Naive thymus-derived CD4-positive, alpha-beta T cell (primary cell): ENCODE measurements at places on chromosomes 12 and 14. TPM values are rescaled to one million over a fixed set of nuclear protein-coding genes. Genes with fewer than 3 reads are reported as not detected.

DNA sequence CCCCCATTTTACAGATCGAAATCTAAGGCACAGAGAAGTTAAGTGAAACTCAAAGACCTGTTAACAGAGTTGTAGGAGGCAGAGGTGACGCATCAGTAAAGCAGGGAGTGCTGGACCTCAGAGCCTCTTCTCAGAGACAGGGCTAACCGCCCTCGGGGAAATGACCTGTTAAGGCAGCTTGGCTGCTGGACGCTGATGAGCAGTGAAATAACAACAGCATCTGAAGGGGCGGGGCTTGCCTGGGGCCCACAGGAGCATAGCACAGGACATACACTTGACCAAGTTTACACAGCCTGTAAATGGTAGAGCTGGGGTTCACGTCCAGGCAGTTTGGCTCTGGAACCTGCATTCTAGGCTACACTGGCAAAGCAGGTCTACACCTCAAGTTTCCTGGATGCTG, 39.3 kb downstream of the LRTM2 start:
- H3K36me3 ChIP-seq, result no peaks in the 10 kb centered on the region
- DNase-seq, result no peak
- no peaks in the 10 kb centered on the region for H3K4me1 ChIP-seq
- no peaks in the 10 kb centered on the region for H3K27me3 ChIP-seq
- no peak overlapping the region for H3K27ac ChIP-seq

GRCh38 chr12:53330671-53331070, 5.5 kb downstream of the SP7 start:
- H3K27me3 ChIP-seq, result no peaks in the 10 kb centered on the region
- peaks cover 6% of the 10 kb centered on the region for H3K4me1 ChIP-seq
- DNase-seq, result no peak

DNA sequence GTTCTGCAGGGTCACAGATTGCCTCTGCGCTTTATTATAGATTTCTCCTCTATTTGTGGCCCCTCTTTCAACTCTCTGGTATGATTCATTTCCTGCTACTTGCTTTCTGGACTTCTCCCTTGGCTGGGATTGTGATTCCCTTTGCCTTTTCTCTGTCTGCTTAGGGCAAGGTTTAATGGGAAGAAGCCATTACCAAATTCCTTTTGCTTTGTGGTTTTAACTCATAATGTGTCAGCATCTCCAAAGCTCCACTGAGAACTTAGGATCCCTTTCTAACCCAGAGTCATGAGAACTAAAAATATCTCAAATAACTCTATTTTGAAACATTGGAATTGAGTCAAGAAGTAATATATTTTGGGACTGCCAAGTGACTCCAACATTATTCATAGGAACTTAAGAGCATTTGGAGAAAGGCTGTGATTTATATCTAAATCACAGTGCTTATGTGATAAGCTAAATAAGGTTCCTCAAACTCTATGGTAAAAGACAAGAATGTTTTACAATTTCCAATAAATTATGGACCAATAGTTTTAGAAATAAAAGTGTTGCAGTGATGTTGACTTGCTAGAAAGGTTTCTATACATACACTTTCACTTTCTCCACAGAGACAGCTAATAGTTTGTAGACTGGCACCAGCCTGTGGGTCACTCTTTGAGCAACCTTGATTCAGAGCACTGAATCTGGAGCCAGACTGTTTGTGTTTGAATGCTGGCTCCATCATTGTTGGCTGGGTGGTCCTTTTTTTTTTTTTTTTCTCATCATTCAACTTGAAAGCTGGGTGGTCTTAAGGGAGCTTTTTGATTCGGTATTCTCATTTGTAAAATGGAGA, 93.9 kb downstream of the DACT1 start:
- H3K27ac ChIP-seq, result no peak overlapping the region
- H3K36me3 ChIP-seq, result no peaks in the 10 kb centered on the region
- H3K27me3 ChIP-seq, result no peaks in the 10 kb centered on the region
- H3K4me1 ChIP-seq, result no peaks in the 10 kb centered on the region
- no peak overlapping the region for H3K4me3 ChIP-seq

DNA sequence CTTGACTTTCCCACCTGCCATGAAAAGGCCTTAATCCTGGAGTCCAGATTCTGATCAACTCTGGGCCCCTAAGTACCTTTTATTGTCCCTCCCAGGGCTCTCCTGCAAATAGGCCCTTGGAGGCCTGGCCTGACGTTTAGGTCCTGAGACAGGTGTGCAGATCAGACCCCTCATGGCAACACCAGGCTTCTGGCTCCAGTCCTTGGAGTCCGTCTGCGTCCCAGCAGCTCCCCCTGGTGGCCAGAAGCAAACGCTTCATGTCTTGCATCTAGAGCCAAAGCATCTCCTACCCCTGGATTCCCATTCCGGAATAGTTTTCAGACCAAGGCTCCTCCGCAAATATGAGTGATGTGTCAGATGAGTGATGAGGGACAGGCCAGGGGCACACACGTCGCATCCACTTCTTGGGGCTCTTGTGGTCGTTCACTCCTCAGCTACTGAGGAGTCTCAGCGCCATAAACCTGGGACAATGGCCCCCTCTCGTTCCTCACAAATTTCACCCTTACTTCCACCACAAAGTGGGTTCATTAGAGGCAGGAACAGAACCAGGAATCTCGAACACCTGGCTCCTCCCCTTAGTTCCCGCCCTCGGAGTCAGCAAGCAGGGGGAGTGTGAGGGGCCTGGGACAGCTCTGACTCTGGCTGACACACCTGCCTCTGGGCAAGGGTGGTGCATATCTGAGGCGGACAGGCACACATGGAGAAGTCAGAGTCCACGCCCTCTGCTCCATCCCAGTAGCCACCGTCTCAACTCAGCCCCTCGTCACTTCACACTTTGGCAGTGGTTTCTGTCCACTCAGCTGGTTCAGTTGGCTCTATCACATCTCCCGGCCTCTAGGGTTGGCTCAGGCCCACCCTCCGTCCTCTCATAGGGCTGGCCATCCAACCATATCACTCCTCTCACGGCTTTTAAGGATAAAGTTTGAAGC, 77.9 kb upstream of the PWP1 start:
- H3K36me3 ChIP-seq, result peaks cover 7% of the 10 kb centered on the region
- H3K27ac ChIP-seq, result no peak overlapping the region
- peak; percentile 82 for DNase-seq
- no peak overlapping the region for H3K4me3 ChIP-seq

DNA sequence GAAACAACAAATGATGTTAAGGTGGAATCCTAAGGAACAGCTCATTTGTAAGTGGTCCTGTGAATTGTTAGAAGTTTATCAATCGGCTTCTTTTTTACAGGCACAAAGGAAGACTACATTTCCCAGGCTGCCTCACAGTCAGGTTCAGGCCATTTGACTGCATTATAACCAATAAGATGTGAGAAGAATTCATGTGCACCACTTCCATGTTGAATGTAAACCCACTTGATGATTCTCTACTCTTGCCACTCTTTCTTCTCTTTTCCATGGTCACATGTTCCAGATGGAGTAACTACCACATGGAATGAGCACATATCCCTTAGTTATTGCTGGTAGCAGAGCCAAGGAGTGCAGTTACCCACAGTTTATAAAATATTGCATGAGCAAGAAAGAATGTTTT, 67.1 kb upstream of the GZMB start:
- H3K36me3 ChIP-seq, result no peaks in the 10 kb centered on the region
- DNase-seq, result no peak
- H3K4me3 ChIP-seq, result no peak overlapping the region
- no peak overlapping the region for H3K27ac ChIP-seq
- H3K27me3 ChIP-seq, result no peaks in the 10 kb centered on the region

DNA sequence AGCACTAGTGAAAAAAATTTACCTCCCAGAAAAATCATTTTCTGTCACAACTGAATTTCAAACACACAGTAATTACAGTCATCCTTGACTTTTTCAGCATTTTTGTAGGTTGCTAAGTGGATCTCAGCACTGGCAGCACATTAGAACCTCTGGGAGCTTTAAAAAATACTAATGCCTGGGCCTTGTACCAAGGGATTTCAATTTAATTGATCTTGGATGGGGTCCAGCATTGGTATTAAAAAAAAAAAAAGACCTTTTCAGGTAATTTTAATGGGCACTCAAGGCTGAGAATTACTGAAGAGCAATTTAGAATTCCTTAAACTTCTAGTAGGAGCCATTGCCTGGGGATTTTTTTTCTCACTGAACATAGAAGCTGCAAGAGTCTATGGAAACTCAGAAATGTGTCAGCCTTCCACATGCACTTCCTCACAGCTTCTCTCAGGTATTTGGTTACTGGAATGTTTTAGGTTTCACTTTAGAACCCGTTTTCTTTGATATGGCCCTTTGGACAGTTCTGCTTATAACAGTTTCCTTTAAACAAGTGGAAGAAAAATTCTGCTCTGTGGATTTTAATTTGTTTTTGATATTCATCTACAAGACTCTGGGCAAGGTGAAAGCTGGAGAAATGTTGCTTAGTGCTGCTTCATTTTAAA, 88.5 kb upstream of the DACT1 start:
- H3K27me3 ChIP-seq, result no peaks in the 10 kb centered on the region
- no peak overlapping the region for H3K4me3 ChIP-seq
- no peak for DNase-seq
- H3K36me3 ChIP-seq, result no peaks in the 10 kb centered on the region

DNA sequence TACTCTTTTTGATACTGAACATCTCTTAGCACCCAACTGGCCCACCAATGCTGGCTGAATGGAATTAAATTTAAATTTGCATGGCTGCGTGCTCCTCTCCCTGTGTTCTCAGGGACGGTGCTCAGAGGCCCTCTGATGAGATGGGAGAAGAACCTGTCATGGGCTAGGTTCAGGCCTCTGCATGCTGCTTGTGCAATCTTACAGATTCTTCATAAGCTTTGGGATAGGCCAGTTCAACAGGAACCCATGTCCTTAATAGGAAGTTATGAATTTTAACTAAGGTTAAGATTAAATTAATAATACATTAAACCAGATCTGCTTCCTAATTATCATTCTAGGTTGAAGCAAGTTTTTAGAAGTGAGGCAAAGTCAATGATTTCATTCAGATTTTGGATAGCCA, 119.7 kb upstream of the LRIG3 start:
- no peaks in the 10 kb centered on the region for H3K4me1 ChIP-seq
- no peaks in the 10 kb centered on the region for H3K27me3 ChIP-seq
- no peak for DNase-seq

DNA sequence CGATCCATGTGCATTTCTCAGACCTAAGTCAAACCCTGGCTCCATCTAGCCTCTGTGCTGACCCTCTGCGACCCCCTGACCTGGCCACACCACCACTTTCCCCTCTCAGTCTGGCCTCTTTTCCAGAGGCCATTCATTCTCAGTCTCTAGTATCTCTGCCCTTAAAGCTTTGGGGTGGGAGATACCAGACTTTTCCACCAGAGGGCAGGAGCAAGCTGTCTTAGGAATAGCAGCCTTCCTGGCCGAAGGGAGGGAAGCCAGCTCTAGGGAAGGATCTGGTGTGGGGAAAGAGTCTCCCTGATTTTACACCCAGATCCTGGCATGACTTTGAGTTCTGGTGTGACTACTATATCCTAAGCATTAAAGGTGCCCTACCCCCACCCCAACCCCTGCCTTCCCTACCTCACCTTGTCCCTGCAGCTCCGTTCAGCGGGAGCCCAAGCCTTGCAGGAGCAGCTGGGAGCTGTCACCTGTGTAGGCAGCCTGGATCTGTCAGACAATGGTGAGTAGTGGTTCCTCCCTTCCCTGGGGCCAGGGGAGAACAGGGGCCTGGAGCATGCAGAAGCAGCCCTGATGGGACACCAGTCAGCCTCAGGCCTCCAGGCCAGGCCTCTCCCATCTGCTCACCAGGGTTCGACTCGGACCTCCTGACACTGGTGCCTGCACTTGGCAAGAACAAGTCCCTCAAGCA, 6.6 kb downstream of the CARMIL3 start:
- H3K27me3 ChIP-seq, result no peaks in the 10 kb centered on the region
- no peak overlapping the region for H3K27ac ChIP-seq
- no peak overlapping the region for H3K4me3 ChIP-seq

GRCh38 chr12:31861360-31861759, 97.9 kb upstream of the RESF1 start:
- H3K36me3 ChIP-seq, result no peaks in the 10 kb centered on the region
- no peak overlapping the region for H3K4me3 ChIP-seq
- H3K4me1 ChIP-seq, result no peaks in the 10 kb centered on the region
- no peak overlapping the region for H3K27ac ChIP-seq

- H3K4me3 ChIP-seq, result no peak overlapping the region
- H3K27ac ChIP-seq, result no peak overlapping the region
- H3K27me3 ChIP-seq, result no peaks in the 10 kb centered on the region
- H3K4me1 ChIP-seq, result no peaks in the 10 kb centered on the region
Observed at GRCh38 chr14:44494137-44494536, 12.9 kb downstream of the FSCB start.

GRCh38 chr12:99119449-99119848, 474.4 kb downstream of the APAF1 start:
- no peak for DNase-seq
- H3K4me3 ChIP-seq, result no peak overlapping the region
- no peaks in the 10 kb centered on the region for H3K36me3 ChIP-seq
- no peak overlapping the region for H3K27ac ChIP-seq
- no peaks in the 10 kb centered on the region for H3K4me1 ChIP-seq

GRCh38 chr12:31228811-31229792, 96.8 kb downstream of the SINHCAF start:
- no peaks in the 10 kb centered on the region for H3K4me1 ChIP-seq
- H3K27ac ChIP-seq, result no peak overlapping the region
- no peak for DNase-seq
- no peaks in the 10 kb centered on the region for H3K36me3 ChIP-seq
- no peaks in the 10 kb centered on the region for H3K27me3 ChIP-seq

DNA sequence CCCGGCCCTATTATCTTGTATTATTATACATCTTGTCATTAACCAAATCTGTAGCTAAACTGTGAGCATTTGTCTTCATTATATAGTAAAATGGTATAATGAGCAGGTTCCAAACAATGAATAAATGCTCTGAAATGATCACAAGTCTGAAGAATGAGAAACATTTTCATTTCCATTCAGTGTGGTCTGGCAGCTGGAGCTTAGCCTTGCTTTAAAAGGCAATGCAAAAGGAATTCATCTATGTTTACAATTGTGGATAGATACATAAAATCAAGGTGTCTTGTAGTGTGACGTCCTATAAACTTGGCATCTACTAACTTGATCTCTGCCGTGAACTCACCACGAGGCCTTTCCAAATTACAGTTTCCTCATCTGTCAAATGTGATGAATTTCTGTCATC, 168.3 kb downstream of the RMST start:
- H3K27ac ChIP-seq, result no peak overlapping the region
- no peak for DNase-seq
- no peaks in the 10 kb centered on the region for H3K4me1 ChIP-seq
- H3K27me3 ChIP-seq, result no peaks in the 10 kb centered on the region
- H3K36me3 ChIP-seq, result no peaks in the 10 kb centered on the region

DNA sequence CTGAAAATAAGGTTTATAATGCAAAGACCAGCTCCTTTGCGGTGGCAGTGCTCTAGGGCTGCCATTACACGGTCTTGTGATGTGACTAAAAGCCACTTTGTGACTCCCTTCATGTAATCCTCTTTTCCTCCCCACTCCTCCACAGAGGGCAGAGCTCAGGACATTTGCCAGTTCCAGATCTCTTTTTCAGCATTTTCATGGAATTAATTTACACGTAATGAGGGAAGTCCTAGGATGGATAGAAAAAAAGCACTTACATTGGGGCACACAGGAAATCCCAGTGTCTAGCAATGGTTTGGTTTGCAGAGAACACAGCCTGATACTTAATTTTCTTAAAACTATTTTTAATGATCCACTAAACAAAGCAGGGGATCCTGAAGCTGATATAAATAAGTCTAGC, 17.5 kb upstream of the ATF1 start:
- no peaks in the 10 kb centered on the region for H3K36me3 ChIP-seq
- DNase-seq, result no peak
- H3K4me1 ChIP-seq, result no peaks in the 10 kb centered on the region
- no peaks in the 10 kb centered on the region for H3K27me3 ChIP-seq
- H3K4me3 ChIP-seq, result no peak overlapping the region
- H3K27ac ChIP-seq, result no peak overlapping the region

TAS2R46 gene
- polyA plus RNA-seq, result 0.21 TPM

RNASE1 gene
- polyA plus RNA-seq, result not detected

TMEM30B gene
- polyA plus RNA-seq, result 5.7 TPM

RIPK3 gene
- 11.7 TPM for polyA plus RNA-seq

ZNF641 gene
- polyA plus RNA-seq, result 13.4 TPM

MSRB3 gene
- polyA plus RNA-seq, result not detected
